Pancreas (tissue), 10 donors: ENCODE measurements at places on chromosomes 12 and 14. TPM values are rescaled to one million over a fixed set of nuclear protein-coding genes. Genes with fewer than 3 reads are reported as not detected.

GRCh38 chr14:58299401-58300330 is 1.3 kb downstream of the ARID4A start:
- H3K27ac ChIP-seq: peak overlapping the region; percentile 96
- DNase-seq: no peak
- peak overlapping the region; percentile 89 for H3K4me3 ChIP-seq
- H3K27me3 ChIP-seq: no peaks in the 10 kb centered on the region

DNA sequence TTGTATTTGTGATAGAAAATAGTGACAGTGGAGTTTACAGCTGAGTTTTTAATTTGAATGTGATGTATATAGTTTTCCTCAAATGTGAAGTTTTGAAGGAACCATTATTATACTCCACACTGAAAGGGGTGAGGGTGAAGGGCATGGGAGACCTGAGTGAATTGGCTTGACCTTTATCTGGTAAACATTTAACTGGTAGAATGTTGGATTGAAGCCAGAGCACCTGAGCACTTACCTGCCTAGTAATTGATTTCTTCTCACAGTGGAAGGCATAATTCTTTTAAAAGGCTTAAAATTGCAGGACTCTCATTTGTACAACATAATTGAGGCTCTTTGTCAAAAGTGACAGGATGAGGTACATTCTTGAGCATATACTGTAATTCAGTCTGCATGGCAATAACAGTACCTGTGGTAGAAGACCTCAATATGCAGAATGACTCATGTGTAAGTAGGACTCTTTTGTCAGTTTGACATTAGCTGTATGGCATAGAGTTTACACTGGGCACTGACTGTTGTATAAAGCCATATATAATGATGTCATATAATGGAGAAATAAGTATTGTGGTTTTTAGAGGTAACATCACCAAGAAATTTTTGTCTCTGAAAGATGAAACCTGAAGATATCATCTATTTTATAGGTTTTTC is 309.6 kb downstream of the TMTC2 start:
- H3K27ac ChIP-seq: peak overlapping the region; percentile 57
- H3K36me3 ChIP-seq: no peaks in the 10 kb centered on the region
- H3K4me1 ChIP-seq: peaks cover 30% of the 10 kb centered on the region
- DNase-seq: no peak
- no peaks in the 10 kb centered on the region for H3K27me3 ChIP-seq

- no peaks in the 10 kb centered on the region for H3K36me3 ChIP-seq
- H3K4me1 ChIP-seq: no peaks in the 10 kb centered on the region
- no peak overlapping the region for H3K27ac ChIP-seq
These were observed 470.9 kb upstream of the STXBP6 start for GRCh38 chr14:25520821-25521220.

DNA sequence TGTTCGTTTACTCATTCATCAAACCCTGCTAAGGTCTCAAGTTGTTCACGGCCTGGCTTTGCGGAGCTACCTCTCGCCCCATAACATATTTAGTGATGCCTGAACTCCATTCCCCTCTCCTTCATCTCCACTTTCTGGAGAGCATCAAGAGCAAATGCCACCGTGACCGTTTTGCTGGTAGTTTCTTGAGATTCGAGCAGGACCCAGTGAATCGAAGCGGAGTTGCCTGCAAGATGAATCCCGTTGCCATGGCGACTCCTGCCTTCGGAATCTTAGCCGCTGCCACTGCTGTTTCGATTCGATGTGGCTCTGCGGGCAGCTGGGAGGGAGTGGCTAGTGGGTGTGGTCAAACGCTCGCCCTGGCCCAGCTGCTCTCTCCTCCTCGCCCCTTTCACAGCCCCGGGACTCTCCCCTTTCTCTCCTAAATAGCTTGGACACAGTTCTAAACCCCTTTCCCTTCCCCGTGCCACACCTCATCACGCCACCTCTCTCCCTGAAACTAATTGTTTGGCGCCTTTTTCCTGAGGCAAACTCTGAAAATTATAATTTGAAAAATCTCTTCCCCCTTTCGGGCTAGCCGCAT is 1.4 kb downstream of the DAAM1 start:
- peak; percentile 93 for DNase-seq
- peaks cover 24% of the 10 kb centered on the region for H3K4me1 ChIP-seq
- H3K27me3 ChIP-seq: no peaks in the 10 kb centered on the region
- no peaks in the 10 kb centered on the region for H3K36me3 ChIP-seq

- H3K4me3 ChIP-seq: no peak overlapping the region
- H3K36me3 ChIP-seq: peaks cover 46% of the 10 kb centered on the region
- no peak overlapping the region for H3K27ac ChIP-seq
- H3K27me3 ChIP-seq: no peaks in the 10 kb centered on the region
- no peak for DNase-seq
These were observed 44.4 kb downstream of the UBE3B start for GRCh38 chr12:109521831-109522230.

Gene RPGRIP1
- total RNA-seq: not detected

Gene SLC38A1
- 28.2 TPM for total RNA-seq

Gene IFNG-AS1
- total RNA-seq: not detected
